ENCODE measurements at places on chromosomes 4 and X.

DNA sequence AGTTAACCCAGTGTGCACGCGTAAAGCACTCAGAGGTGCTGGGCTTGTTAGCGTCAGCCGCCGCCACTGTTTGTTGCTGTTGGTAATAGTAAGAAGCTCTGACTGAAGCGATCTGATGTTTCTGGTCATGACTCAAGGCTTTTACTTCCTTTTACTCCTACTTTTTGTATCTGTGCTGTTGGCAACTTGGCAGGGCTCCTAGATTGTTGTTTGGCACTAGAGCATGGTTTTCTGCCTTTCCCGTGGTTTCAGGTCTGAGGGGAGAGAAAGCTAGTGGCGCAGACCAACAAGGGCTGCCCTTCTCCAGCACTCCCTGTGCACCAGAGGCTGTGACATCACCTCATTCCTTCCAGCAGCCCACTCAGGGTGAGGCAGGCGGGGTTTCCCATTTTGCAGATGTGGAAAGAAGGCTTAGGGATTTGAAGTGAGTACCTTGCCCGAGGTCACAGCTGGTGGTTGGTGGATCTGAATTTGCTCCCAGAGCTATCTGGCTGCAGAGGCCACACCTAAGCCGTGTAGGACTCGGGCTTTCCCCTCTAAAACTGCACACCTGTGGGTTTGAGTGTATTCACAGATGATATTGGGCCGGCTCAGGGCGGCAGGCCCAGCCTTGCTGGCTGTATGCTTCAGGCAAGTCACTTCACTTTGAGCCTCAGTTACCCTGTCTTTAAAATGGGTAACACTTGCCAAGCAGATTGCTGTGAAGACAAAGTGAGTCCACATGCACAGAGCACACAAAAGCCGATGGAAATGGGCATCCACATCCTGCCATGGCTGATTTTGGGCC, 51.2 kb upstream of the TADA2B start:
- DNase-seq: no peak

GRCh38 chrX:10611441-10612090, 8.8 kb downstream of the MID1 start:
- no peak for DNase-seq

GRCh38 chrX:129833153-129833990, 10.3 kb downstream of the ZDHHC9 start:
- no peak for DNase-seq

DNA sequence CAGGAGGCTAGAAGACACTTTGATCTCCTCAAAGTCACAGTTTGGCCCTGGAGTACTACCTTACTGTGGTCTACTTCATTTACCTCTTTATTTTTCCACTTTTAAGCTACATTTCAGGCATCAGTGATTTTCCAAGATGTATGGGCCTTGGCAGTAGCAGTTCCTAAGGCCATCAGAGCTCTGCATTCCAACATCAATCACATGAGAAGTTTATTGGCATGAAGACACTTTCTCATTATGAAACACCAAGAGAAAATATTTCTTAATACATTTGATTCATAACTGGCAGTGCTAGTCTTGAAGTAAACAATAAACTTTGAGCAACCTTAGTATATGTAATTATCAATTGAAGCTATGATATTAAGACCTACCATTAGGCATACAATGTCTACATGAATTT, 178.1 kb downstream of the IL15 start:
- no peak for DNase-seq

- DNase-seq: no peak
Measured at GRCh38 chr4:37132351-37132974, 112.1 kb upstream of the NWD2 start.

- no peak for DNase-seq
Measured at GRCh38 chr4:31545330-31545729, 825.2 kb downstream of the PCDH7 start.

DNA sequence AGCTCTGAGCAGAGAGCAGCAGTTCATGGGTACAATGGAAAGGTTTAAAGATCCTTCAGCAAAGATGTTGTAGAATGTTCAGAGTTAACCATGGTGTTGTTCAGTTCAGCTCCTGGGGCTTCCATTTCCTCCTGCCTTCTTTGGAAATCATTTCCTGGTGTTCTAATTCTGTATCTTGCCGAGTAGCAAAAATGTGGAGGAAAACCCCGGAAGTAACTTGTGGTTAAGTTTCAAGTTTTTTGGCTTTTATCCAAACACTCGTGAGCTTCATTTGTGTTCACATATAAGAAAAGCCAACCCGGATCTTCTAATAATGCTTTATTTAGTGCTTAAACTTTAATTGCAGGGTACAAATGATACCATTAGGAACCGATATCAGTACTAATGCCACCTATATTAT, 33.6 kb upstream of the ARX start:
- no peak for DNase-seq

DNA sequence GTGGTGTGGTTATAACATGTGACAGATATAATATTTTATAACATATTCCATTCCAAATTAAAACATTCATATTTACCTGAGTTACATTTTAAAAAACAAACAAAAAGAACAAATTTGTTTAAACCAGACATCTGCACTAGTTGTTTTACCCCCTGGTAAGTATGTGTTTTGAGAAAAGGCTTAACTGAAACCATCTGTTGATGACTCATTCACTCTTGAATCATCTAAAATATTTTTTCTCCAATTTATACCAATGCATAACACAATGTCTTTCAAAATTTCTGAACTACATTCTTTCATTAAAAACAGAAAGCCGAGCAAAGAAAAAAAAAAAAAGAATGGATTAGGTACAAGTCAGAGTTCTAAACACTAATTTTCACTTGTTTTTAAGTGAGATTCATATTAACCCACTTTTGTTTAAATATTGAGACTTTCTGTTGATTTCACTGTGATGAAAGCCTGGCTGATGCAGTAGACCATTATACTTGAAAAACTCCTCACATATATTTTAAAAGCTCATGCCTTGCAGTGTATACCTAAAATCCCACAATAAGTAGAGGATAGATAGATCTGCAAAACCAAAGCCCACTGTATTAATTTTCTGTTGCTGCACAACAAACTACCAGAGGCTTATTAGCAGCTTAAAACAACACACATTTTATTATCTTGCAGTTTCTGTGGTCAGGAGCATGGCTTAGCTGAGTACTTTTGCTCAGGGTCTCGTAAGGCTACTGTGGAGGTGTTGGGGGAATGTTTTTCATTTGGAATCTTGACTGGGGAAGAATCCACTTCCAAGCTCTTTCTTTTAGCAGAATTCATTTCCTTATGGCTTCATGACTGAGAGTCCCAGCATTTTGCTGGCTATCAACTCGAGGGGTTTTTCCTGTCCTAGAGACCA, 221.5 kb downstream of the PCDH18 start:
- no peak for DNase-seq

GRCh38 chr4:30867427-30867826, 147.3 kb downstream of the PCDH7 start:
- no peak for DNase-seq

DNA sequence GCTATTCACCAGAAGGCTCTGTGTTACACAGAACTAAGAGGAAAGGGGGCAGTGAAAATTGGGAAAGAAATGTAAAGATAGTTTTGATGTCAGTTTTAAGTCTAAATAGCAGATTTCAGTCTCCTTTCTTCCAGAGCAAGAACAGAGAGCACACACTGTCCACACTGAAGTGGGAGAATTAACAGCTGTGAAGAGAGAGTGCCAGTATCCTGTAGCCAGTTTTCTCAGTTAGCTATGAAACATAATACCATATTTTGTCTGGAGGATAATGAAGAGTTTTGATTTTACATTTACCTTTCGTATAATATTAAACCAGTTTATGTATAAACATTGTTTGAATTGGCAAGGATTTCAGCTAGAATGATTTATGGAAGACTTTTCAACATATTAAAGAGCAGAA, 35.1 kb downstream of the FBXO8 start:
- DNase-seq: no peak

DNA sequence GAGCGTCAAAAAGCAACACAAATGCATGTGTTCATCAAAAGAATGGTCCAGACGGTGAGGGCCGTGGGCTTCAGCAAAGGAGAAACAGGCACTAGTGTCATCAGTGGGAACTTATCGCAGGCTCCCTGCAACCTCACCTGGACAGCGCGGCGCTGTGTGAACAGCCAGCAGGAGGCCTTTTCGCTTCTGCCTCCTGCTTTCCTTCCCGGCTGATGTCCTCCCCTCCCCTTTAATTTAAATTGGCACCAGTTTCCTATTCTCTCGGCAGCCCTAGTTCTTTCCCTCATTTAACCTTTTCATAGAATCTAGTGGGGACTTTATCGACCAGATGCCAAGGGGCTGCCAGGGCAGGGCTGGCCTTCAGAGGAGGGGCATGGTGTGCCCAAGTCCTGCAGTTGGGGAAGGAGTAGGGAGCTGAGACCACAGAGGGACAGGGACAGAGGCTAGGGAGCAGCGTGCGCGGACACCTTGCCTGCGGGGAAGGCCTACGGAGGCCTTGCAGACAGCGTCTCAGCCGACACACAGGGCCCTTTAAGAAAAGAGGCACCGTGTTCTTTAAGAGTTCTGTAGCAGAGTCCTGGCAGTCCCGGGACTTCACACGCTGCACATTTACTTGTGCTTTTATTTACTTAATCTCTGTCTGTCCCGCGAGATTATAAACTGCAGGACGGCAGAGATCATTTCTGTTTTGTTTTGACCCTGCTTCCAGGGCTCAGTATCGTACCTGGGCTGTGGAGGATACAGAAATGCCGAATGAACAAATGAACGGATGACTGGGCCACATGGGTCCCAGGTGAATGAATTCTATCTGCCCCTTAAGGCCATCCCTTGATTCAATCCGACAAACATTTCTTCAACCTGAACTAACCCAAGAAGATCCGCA, 8.4 kb upstream of the SORBS2 start:
- no peak for DNase-seq

GRCh38 chr4:138669479-138670315, 345.9 kb upstream of the NOCT start:
- no peak for DNase-seq

DNA sequence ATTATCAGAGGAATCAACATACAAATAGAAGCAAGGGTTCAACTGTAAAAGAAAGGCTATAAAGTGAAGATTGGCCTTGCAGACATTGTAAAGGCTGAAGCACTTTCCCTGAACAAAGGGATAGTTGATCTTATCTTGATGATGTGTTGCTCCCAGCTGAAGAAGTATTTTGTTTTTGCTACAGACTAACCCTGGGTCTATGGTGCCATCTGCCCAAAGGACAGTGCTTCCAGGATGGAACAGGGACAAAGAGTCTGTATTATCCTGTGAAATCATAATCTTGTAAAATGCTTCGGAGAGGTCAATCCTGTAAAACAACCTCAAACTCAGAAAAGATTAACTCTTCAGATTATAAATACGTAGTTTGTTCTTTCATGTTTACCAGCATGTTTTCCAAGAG, 251.7 kb upstream of the ANKRD50 start:
- no peak for DNase-seq

- no peak for DNase-seq
Measured at GRCh38 chr4:98374643-98375042, 113.5 kb downstream of the RAP1GDS1 start.

DNA sequence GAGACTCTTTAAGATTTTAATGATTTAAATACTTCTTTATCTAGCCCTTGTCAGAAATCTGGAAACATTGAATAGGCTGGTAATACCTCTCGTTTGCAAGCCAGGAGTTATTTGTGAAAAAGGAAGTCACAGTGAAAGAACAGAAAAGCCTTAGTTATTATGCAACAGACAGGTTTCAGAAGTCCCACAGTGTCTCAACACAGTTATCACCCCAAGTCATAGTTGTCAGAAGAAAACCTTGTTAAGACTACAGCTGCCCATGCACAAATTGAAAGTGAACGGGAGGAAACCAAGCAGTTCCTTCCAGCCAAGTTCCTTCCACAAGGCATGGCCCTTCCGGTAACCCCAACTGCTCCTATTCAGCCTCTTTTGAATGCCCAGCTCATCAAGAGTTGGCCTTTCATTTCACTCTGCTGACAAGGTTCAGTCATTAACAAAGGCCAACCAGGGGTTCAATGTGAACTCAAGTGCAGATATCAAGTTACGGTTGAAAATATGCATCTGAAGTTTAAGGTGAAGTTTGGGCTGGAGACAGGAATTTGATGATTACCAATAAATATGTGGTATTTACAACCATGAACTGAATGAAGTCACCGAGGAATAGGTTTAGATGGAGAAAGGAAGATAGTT, 15.6 kb downstream of the ALPK1 start:
- DNase-seq: no peak

- DNase-seq: no peak
Measured at GRCh38 chrX:57900975-57901374, 9.3 kb downstream of the ZXDA start.

GRCh38 chr4:22021106-22021505, 72.5 kb upstream of the KCNIP4 start:
- DNase-seq: no peak

DNA sequence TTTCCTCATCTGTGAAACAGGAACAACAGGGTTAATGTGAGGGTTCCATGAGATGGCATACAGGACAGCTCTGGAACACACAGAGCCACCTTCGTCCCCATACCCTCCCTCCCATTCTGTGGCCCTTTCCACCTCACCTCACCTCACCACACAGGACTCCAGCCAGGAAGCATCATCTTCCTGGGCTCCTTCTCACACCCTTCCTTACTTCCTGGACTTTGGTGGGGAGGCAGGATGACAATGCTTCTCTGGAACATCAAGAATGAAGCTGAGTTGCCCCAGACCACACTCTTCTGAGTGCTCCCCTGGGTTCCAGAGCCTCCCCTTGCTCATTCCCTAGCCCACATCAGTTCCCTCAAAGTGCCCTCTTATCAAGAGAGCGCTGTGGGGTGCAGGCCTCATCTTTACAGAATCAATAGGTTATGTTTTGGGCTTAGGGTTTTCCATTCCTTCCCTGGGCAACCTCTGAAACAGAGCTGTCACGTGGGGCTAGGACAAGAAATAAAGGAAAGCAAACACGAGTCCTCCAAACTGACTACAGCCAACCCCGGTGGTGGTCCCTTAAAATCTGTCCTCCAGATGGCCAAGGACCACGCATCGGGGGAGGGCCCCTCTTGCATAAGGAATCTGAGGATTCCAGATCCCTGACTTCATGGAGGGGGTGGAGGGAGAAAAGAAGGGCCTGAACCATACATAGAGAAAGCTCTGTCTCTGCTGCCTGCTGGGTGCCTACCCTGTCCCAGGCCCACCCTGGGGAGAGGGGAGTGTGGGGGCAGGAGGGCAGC, 74.4 kb upstream of the ATP6AP2 start:
- no peak for DNase-seq

- DNase-seq: no peak
Measured at GRCh38 chr4:166658585-166658984, 575.7 kb downstream of the SPOCK3 start.

DNA sequence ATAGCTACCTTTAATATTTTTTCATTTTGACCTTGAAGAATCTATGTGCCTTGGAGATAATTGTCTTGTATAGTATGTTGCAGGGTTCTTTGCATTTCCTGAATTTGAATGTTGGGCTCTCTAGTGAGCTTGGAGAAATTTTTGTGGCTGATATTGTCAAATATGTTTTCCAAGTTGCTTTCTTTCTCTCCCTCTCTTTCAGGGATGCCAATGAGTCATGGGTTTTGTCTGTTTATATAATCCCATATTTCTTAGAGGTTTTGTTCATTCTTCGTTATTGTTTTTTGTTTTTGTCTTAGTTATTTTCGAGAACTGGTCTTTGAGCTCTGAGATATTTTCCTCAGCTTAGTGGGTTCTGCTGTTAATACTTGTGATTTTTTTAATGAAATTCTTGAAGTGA, 20.7 kb downstream of the RAB40AL start:
- DNase-seq: no peak

- no peak for DNase-seq
Measured at GRCh38 chrX:71919431-71919830, 8.8 kb downstream of the NHSL2 start.

All from natural killer cell (primary cell).